ENCODE measurements at places on chromosomes 3 and 15. TPM values are rescaled to one million over a fixed set of nuclear protein-coding genes. Genes with fewer than 3 reads are reported as not detected.

Gene CYP19A1
- polyA plus RNA-seq: not detected

Gene TNNC1
- polyA plus RNA-seq: not detected

Gene SH3GL3
- not detected for polyA plus RNA-seq

Gene TRH
- polyA plus RNA-seq: not detected

Gene PLA1A
- not detected for polyA plus RNA-seq

Gene SERINC4
- 0.56 TPM for polyA plus RNA-seq

Gene DCBLD2
- polyA plus RNA-seq: 1.1 TPM

Gene PCLAF
- not detected for polyA plus RNA-seq

Gene DNAJA4
- 2.5 TPM for polyA plus RNA-seq
